Upper lobe of right lung (tissue), 1 donor: ENCODE measurements at places on chromosomes 4 and X. TPM values are rescaled to one million over a fixed set of nuclear protein-coding genes. Genes with fewer than 3 reads are reported as not detected.

Gene CNKSR2
- 7.2 TPM for total RNA-seq

GRCh38 chr4:79467246-79467932, 59.4 kb upstream of the GK2 start:
- no peak for DNase-seq

- no peak for DNase-seq
These were observed 17.4 kb downstream of the GALNT7 start for GRCh38 chr4:173185847-173186510.

Gene MAOA
- total RNA-seq = 176 TPM

DNA sequence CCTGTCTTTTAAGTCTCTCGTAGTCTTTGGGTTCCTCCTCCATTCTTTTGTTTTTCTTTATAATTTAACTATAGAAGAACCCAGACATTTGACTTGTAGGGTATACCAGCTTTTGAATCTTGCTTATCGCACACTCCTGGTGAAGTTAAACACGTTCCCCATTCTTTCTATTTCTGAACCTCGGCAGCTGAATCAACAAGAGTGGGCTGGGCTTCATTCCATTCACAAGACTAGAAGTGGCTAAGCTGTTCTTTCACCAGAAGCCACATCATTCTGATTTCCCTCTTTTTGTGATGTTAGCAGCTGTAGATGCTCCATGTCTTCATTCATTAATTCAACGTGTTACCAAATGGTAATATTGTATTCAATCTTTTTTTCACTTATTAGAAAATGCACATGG, 167.9 kb downstream of the CORIN start:
- no peak for DNase-seq

DNA sequence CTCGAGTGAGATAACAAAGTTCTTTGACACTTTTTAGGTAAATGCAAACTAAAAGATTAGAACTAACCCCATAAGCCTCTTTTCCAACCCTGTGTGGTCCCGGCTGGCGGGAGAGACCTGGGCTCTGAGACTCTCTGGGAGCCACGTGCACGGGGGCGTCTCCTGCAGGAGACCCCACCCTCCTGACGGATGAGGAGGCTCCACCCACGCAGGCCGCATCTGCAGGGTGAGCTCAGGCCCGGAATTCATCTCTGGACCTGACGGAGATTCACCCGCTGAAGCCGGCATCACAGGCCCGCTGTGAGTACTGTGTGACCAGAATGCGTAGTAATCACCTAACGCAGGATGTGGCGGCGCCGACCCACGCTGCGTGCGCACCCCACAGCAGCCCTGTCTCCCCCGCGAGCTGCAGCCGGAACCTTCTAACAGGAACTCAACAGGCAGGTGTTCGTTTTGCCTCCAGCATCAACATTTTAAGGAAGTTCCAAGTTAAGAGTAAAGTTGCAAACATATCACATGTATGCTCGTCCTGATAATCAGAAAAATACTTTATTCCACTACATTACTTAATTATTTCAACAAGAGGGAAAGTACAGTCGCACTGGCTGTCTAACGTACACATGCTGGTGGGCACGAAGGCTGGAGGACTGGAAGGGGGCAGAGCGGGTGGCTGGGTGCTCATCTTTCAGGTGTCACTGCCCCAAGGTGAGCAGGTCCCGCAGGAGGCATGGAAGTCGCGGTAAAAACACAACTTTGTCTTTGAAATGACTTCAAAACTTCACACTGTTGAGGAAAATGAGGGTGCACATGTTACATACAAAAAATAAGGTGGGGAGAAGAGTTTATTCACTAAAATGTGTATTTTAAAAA, 44.5 kb downstream of the FGFRL1 start:
- peak; percentile 69 for DNase-seq

- DNase-seq = no peak
These were observed 87.5 kb upstream of the PTPN13 start for GRCh38 chr4:86506591-86506990.

GRCh38 chrX:118325453-118325852, 20.5 kb upstream of the WDR44 start:
- DNase-seq = no peak

- no peak for DNase-seq
These were observed 42.0 kb upstream of the ZXDA start for GRCh38 chrX:57952320-57952678.

Gene TMSB15C
- 1.0 TPM for total RNA-seq

- DNase-seq = no peak
These were observed 7.3 kb downstream of the SEC24B start for GRCh38 chr4:109440948-109441347.

Gene FAM13A
- 33.4 TPM for total RNA-seq

GRCh38 chrX:6002056-6002455, 226.6 kb downstream of the NLGN4X start:
- DNase-seq = no peak

- no peak for DNase-seq
These were observed 76.8 kb upstream of the CPEB2 start for GRCh38 chr4:14925471-14925870.

Gene PPBP
- 3.4 TPM for total RNA-seq

DNA sequence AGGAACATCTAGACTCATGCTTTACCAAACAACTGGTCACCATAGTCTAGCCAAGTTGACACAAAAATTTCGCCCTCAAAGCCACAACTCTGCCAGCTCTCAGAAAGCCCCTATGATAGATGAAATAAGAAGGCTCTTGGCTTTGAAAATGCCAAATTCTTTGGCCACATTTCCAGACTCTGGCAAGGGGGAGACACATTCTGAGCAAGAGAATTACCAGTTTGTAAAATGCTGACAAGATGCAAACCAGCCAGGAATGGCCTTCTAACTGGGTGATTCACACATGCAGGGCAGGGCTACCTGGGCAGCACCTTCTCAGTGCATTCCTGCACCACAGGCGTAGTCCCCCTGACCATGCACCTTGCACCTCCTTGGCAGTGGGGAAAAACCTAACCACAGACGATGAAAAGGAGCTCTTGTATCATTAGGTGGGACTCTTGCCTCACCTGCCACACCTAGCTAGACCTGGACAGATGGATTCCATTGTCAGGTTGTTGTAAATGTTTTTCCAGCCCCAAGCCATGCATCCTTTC, 77.4 kb upstream of the CPEB2 start:
- no peak for DNase-seq

DNA sequence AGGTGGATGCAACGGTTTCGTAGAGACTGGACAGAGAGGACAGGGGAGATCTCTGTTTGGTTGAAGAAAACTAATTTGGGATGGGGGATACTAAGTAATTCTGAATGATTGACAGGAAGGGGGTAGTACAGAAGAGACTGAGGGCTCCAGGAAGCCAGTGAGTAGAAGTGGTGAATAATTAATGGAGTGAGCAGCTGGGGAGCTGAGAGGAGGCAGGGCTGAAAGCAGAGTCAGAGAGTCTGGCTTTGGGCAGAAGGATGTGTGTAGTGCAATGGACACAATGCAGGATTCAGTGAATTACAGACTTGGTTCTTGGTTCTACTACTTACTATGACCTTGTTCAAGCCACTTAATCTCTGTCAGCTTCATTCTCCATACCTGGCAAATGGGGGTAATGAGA, 161.7 kb downstream of the RBMX2 start:
- DNase-seq = no peak

DNA sequence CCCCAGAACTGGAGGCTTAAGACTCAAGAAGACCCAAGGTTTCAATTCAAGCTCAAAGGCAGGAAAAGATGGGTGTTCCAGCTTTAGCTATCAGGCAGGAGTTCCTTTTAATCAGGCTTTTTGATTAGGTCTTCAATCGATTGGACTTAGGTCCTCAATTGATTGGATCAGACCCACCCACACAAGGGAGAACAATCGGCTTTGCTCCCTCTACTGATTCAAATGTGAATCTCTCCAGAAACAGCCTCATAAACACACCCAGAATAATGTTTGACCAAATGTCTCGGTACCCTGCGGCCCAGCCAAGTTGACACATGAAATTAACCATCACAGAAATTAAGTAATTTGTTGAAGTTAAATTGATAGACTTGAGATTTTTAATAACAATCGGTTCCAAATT, 917.1 kb upstream of the FTHL17 start:
- DNase-seq = no peak
